ENCODE measurements at places on chromosomes 5 and 9.

GRCh38 chr5:141692533-141692888 is 10.5 kb upstream of the ARAP3 start:
- no peak for DNase-seq

GRCh38 chr9:137757139-137757538 is 120.4 kb upstream of the CACNA1B start:
- no peak for DNase-seq

DNA sequence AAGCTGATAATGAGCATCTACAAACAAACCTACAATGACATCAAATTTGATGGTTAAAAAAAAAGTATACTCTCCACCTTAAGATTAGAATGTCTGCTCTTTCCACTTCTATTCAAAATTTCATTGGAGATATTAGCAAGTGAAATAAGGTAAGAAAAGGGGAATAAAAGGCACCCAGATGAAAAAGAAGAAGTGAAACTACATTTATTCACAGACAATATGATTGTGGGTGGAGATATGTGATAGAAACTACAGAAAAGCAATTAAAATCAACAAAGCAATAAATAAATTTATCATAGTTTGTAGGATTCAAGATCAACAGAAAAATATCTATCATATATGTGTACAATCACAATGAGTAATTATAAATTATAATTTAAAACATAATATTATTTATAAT is 395.1 kb upstream of the CCNH start:
- no peak for DNase-seq

GRCh38 chr9:69456201-69456600 is 131.2 kb downstream of the ENTREP1 start:
- no peak for DNase-seq

GRCh38 chr9:70491426-70492318 is 77.2 kb upstream of the KLF9 start:
- no peak for DNase-seq

GRCh38 chr5:93126634-93127033 is 454.4 kb downstream of the NR2F1-AS1 start:
- DNase-seq: no peak

DNA sequence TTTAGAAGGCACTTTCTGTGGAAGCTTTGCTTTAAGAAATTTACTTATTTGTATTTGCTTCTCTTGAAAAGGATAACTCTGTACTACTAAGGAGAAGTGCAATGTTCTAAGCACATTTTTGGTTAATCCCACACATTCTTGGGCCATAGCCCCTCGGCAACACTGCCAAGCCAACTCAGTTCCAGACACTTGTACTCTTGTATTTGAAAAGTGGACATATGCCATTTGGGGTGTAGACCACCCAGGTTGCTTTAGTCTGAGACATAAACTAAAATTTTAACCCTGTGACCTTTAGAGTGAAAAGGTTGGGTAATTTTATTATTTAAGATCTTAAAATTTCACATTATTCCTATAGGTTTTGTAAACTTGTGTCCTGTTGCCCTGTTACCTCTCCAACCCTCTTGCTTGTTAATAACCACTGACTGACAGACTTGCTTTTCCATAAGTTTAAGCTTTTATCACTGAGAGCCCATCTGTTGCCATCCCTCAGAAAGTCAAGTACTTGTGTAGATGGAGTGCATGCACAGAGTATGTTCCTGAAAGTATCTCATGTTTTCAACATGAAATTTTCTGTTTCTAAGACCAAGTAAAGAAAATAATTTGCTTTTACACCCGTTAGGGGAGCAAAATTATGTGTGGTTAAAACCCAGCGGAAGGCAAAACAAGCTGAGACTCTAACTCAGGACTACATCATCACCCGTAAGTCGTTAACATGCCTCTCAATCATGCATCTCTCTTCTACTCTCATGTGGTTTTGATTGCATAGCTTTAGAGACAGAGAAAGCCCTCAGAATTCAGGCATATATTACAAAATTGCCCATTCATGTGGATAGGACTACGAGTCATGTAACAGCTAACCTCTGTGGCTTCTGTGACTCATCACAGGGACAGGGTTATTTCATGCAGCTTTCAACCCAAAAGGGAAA is 117.3 kb downstream of the GDNF start:
- DNase-seq: no peak
